GM12878 (cell line): ENCODE measurements at places on chromosomes 2 and 18.

DNA sequence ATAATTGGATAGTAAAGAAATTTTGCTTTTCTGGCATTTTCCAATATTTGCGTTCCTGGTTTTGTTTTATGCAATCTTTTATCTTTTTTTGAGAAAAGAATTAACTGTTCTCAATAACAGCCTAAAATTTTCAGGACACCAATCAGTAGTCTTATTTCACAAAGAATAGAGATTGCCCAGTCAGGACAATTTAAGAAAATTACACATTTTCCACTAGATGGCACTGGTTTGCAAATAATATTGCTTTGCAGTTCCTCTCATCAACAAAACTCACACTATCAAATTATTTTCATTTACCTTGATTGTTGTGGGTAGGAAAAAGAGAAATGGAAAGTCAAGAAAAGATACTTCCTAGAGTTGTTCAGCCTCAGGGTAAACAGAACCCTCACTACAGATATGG, 2.4 kb upstream of the RBM45 start:
- no peak overlapping the region for H3K27ac ChIP-seq
- peaks cover 8% of the 10 kb centered on the region for H3K4me1 ChIP-seq
- no peak for DNase-seq
- no peaks in the 10 kb centered on the region for H3K27me3 ChIP-seq

- no peak overlapping the region for H3K27ac ChIP-seq
- no peak for DNase-seq
- H3K36me3 ChIP-seq, result no peaks in the 10 kb centered on the region
- no peaks in the 10 kb centered on the region for H3K27me3 ChIP-seq
Observed at GRCh38 chr2:165818920-165819319, 24.9 kb upstream of the GALNT3 start.

DNA sequence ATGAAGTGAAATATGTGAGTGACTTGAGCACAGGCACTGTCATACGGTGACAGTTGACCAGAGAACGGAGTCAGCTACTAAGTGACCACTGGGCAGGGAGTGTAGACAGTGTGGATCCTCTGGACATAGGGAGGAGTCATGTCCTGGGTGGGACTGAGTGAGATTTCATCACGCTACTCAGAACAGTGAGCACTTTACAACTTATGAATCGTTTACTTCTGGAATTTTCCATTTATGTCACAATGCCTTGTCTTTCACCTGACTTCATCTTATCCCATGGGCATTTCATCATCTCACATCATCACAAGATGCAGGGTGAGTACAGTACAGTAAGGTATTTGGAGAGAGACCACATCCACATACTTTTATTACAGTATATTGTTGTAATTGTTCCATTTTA, 29.0 kb downstream of the PTPRM start:
- no peak overlapping the region for H3K27ac ChIP-seq
- no peaks in the 10 kb centered on the region for H3K36me3 ChIP-seq
- no peak for DNase-seq
- no peak overlapping the region for H3K4me3 ChIP-seq

DNA sequence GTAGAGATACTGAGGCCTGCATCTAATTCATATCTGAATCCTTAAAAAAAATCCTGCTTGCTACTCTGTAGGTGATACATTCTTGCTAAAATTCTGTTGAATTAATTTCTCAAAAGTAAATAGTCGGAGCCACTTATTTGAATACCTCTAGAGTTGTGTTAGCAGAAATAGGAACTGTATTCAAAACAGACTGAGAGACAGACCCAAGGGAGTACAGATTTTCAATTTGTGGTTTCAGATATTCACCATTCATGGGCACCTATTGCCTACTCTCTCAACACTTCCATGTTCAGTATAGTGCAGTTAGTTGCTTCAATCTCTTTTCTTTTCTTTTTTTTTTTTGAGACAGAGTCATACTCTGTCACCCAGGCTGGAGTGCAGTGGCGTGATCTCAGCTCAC, 46.6 kb upstream of the CTLA4 start:
- H3K27ac ChIP-seq, result no peak overlapping the region
- DNase-seq, result no peak
- H3K36me3 ChIP-seq, result no peaks in the 10 kb centered on the region
- H3K4me1 ChIP-seq, result no peaks in the 10 kb centered on the region
- no peak overlapping the region for H3K4me3 ChIP-seq

GRCh38 chr2:39851651-39852110, 72.6 kb upstream of the THUMPD2 start:
- H3K27me3 ChIP-seq, result no peaks in the 10 kb centered on the region
- no peak overlapping the region for H3K4me3 ChIP-seq
- no peaks in the 10 kb centered on the region for H3K36me3 ChIP-seq
- H3K4me1 ChIP-seq, result peaks cover 8% of the 10 kb centered on the region
- no peak for DNase-seq

GRCh38 chr18:76588601-76589226, 93.7 kb upstream of the ZNF516 start:
- H3K36me3 ChIP-seq, result no peaks in the 10 kb centered on the region
- no peak overlapping the region for H3K4me3 ChIP-seq
- no peak overlapping the region for H3K27ac ChIP-seq
- no peak for DNase-seq
- no peaks in the 10 kb centered on the region for H3K4me1 ChIP-seq
- no peaks in the 10 kb centered on the region for H3K27me3 ChIP-seq

- H3K27me3 ChIP-seq, result no peaks in the 10 kb centered on the region; the same call in 1 of the 2 replicates
- H3K27ac ChIP-seq, result no peak overlapping the region
- H3K4me1 ChIP-seq, result no peaks in the 10 kb centered on the region
- DNase-seq, result no peak
- no peaks in the 10 kb centered on the region for H3K36me3 ChIP-seq
- no peak overlapping the region for H3K4me3 ChIP-seq
Observed at GRCh38 chr2:205906419-205906818, 179.6 kb downstream of the INO80D start.

GRCh38 chr18:64982414-64983055, 768.3 kb upstream of the CDH7 start:
- no peak overlapping the region for H3K4me3 ChIP-seq
- DNase-seq, result no peak
- H3K27me3 ChIP-seq, result no peaks in the 10 kb centered on the region
- H3K4me1 ChIP-seq, result no peaks in the 10 kb centered on the region
- H3K27ac ChIP-seq, result no peak overlapping the region

DNA sequence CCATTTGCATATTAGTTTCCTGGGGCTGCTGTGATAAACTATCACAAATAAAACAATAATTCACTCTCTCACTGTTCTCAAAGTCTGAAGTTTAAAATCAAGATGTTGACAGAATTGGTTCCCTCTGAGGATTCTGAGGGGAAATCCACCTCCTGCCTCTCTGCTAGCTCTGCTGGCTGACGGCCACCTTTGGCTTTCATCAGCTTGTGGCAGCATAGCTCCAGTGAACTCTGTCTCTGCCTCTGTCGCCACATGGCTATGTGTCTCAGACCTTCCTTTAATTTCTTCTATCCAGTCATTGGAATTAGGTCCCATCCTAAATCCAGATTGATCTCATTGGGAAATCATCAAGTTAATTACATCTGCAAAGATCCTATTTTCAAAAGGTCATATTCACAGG, 38.9 kb upstream of the TRIM43 start:
- DNase-seq, result no peak
- 0 out of 2 replicates have a peak overlapping the region, but pooled peaks have one; percentile 6 for H3K27ac ChIP-seq
- H3K36me3 ChIP-seq, result no peaks in the 10 kb centered on the region

DNA sequence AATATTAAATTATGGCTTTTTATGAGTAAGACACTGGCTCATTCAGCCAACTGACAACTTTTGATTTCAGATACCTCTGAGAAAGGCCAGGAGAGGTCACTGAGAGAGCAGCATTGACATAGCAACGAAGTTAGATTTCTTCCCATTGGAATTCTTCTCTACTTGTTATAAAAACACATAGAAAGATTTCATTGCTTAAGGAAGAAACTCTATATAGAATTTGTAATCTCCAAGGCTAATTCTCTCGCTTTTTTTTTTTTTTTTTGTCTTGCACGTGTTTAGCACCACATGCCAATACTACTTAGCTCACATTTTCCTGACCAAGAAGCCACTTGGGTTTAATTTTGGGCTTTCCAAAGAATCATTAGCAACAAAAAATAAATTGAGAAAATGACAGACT, 233.7 kb downstream of the CALCRL start:
- no peak for DNase-seq
- no peak overlapping the region for H3K4me3 ChIP-seq
- no peaks in the 10 kb centered on the region for H3K4me1 ChIP-seq

- no peak overlapping the region for H3K27ac ChIP-seq
- H3K36me3 ChIP-seq, result no peaks in the 10 kb centered on the region
- no peaks in the 10 kb centered on the region for H3K4me1 ChIP-seq
- no peaks in the 10 kb centered on the region for H3K27me3 ChIP-seq
- no peak overlapping the region for H3K4me3 ChIP-seq
Observed at GRCh38 chr2:59176737-59177136, 935.6 kb upstream of the FANCL start.

- H3K36me3 ChIP-seq, result no peaks in the 10 kb centered on the region
- no peak overlapping the region for H3K27ac ChIP-seq
- H3K4me3 ChIP-seq, result no peak overlapping the region
- no peaks in the 10 kb centered on the region for H3K4me1 ChIP-seq
- no peak for DNase-seq
Observed at GRCh38 chr2:19916385-19916950, 14.7 kb upstream of the TTC32 start.

DNA sequence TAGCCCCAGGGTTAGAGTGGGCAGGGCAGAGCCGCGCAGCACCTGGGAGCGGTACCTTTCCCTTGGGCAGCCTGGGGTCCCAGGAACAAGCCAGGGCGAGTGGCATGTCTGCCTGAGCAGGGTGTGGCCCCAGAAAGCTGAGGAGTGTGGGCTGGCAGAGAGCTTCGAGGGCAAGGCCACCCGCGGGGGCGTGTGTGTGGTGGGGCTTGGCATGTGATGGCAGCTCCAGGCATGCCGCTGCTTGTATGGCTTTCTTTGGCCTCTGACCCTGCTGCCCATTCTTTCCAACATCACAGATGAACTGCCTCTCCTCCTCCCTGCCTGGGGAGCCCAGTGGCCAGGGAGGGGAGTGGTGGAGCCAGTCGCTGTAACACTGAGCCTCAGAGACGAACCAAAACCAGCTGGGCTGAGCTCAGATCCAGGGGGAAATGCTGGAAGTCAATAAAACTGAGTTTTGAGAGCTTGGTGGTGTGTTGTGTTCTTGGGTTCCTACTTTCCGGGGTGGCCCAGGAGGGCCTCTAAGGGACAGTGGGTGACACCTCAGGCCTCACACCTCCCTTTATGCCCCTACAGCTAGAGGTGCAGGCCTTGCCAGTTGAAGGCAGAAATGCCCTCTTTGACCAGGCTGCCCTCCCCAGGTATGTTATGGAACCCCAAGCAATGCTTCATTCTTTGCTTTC, 7.4 kb downstream of the DNAJB2 start:
- no peaks in the 10 kb centered on the region for H3K36me3 ChIP-seq
- H3K4me1 ChIP-seq, result no peaks in the 10 kb centered on the region
- no peak overlapping the region for H3K27ac ChIP-seq
- no peak for DNase-seq
- no peak overlapping the region for H3K4me3 ChIP-seq

DNA sequence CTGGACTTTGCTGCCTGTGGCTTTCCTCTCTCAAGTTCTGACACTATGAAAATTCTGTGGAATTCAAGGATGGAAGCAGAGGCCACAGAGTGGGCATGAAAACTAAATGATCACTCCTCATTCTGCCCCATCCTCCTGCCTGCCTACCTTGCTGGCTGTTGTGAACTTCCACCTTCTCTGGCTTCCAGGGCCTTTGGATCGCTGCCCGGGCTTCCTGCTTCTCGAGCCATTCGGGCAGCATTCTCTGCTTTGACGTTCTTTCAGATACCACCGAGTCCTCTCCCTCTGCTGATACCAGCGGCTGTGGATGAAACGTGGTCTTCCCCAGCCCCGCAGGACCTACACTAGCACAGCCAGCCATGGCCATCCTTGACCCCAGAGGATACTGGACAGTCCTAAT, 327.7 kb upstream of the SLC14A2 start:
- H3K27ac ChIP-seq, result no peak overlapping the region
- H3K27me3 ChIP-seq, result no peaks in the 10 kb centered on the region; the same call in 1 of the 2 replicates
- no peaks in the 10 kb centered on the region for H3K4me1 ChIP-seq
- no peak for DNase-seq
- H3K4me3 ChIP-seq, result no peak overlapping the region

DNA sequence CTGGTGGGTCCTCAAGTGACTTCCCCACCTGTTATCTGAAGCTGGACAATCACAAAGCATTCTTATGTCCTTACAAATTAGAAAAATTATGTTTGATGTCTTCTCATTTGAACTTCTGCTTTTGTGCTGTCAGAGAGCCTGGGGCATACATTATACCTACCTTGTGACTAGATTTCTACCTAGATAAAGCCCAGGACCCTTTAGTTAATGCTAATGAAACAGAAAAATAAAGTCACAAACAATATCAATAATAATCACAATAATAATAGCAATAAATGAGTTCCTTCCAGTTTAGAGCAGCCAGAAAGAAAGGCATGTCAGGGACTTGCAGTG, 456.4 kb downstream of the SETBP1 start:
- H3K27me3 ChIP-seq, result no peaks in the 10 kb centered on the region
- no peaks in the 10 kb centered on the region for H3K36me3 ChIP-seq
- DNase-seq, result no peak
- H3K4me3 ChIP-seq, result no peak overlapping the region

DNA sequence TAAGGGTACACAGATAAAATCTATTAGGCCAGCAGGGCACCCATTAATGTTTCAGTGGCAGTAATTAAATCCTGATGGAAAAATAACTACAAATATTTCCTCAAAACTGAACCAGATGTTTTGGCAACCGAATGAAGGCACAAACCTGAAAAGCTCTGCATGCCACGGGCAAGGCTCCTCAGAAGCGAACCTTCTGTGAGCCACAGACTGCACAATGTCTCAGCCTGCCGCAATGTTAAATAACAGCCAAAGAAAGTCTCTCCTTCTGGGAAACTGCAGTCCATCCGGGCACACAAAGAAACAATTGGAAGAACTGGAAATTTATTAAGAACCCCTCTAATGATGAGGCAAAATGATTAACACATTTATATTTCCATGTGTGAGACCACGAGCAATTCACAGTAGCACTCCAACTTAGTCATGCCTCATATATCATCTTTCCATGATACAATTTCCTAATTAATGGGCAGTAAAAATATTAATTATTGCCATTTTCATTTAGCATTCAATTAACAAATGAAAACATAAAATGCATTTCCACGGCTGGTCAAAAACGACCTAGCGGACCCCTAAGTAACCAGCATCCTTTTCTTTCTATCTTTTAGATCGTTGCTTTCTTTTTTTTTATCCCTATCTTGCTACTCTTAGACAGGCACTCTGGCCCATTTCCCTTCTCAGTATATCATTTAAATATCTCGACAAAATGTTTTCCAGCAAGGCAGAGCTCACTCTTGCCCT, 237.5 kb downstream of the EPHA4 start:
- no peak for DNase-seq
- no peaks in the 10 kb centered on the region for H3K36me3 ChIP-seq
- H3K4me3 ChIP-seq, result no peak overlapping the region
- H3K27ac ChIP-seq, result no peak overlapping the region
- H3K4me1 ChIP-seq, result no peaks in the 10 kb centered on the region
